ENCODE measurements at places on chromosomes 6 and 20.

GRCh38 chr6:151773382-151773781 lies 34.1 kb upstream of the ESR1 start:
- no peak for DNase-seq

DNA sequence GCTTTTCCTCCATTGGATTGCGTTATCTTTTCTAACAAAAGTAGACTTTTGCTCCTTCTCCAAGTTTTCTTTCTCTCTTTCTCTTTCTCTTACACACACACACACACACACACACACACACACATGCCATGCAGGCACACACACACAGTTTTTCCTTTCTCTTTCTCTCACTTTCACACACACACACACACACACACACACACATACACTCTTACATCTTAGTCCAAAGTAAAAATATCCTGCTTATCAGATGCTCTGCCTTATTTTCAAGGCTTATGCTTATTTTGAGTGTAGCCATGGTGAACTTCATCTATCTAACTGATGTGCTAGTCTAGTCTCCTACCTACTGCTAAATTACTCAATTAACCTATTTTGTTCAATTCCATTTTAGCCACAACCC lies 34.4 kb upstream of the RAB23 start:
- DNase-seq = no peak

- no peak for DNase-seq
These were observed 73.6 kb downstream of the REV3L start for GRCh38 chr6:111409430-111409829.

- DNase-seq = no peak
These were observed 69.2 kb downstream of the TRAM2 start for GRCh38 chr6:52507557-52508260.

DNA sequence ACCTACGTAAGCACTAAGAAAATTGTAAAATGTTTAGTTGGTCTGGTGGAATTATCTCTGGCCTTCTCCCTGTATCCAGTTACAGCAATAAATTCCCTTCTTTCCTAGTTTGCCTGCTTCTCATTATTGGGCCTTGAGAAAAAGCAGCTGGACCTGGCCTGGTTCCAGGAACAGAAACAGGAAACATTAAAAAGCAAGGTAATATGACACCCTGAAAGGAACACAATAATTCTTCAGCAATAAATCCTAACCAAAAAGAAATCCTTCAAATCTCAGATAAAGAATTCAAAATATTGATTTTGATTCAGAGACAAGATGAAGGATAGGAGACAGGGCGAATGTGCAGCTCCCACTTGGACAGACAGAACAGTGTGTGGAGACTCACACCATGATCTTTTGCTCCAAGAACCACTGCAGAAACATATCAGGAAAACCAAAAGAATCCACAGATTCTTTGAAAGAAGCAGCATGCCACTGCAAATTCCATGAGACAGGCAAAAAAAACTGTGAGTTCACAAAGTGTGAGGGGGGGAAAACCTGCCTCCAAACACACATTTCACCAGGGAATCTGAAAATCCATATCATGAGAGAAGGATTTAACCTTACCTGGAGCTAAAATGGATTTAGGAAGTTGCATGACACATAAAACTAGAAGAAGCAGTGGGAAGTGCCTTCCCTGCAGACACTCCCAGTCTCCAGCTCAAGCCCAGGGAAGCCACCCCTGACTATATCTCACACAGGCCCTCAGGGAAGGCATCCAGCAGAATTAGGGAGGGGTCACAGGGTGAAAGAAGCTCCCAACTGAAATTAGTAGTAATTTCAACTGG lies 28.9 kb downstream of the TREM1 start:
- no peak for DNase-seq

- no peak for DNase-seq
These were observed 78.2 kb downstream of the UBE3D start for GRCh38 chr6:82987416-82987815.

GRCh38 chr20:58103517-58103904 lies 124.9 kb downstream of the ANKRD60 start:
- no peak for DNase-seq

DNA sequence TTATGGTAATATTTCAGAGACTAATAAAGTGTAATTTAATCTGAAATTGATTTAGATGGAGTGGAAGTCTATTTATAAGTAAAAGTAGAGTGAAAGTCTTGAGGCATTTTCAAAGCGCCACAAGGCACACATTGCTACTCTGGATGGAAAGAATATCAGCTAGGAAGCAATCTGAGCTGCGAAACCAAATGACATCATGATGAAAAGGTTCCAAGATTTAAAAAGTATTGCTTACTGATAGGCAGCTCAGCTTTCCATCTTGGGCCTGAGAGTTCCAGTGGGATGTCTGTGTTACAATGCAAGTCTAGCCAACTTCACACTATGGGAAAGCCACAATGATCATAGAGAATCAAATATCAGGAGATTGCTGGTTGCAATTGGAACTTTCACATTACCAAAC lies 126.9 kb upstream of the VGLL2 start:
- no peak for DNase-seq

DNA sequence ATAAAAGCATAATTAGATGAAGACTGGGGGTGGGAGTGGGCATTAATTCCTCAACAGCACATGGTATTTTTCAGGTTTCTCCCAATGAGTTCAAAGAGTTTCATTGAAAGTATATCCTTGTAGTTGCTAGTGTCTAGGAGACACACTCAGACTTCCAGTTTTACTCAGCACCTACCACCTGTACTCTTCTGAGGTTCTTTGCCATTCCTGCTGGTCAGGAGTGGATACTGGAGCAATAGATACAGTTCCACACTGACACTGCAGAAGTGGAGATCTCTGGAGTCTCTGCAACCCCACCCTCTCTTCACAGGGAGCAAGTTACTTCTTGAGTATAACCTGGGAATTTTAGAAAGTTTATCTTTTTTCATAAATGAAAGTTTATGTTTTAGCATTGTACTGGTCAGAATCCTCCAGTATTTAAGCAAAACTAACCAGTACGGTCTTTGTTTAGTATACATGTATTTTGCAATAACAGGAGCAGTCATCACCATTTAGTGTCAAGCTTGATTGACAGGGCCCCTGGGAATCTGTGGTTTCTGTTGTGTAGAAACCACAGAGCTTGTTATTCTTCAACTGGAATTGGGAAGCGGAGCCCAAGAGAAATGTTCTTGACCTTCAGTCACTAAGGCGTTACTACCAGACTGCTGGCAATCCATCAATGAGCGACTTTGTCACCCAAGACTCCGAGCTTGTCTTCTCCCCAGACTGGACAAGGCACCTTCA lies 148.1 kb downstream of the ZDHHC14 start:
- DNase-seq = no peak

GRCh38 chr20:23120936-23121750 lies 35.0 kb upstream of the CD93 start:
- DNase-seq = no peak

DNA sequence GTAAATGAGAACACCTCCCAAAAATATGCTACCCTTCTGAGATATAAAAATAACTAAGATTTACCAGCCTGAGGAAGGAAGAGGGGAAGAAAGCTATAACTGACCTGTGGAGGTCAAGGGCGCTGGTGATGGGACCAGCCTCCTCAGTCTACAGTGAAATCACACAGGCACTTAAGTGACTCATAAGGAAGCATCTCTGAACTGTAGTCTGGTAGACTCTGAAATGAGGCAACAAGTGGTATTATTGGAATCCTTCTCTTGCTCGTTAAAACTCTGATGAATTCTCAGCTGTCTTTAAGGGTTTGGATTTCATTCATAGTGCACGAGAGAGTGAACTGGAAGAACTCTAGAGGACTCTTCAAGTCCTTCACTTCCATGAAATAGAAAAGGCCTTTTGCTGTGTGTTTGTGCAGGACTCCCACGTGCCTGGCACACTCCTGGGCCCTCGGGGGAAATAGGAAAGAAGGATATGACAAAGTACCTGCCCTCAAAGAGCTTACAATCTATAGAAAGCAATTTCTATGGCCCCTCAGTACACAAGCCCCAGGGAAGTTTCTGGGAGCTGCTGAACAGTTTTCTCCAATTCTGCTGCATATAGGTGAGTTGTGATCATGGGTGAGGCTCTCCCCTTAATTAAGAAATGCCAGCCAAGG lies 231.8 kb upstream of the RREB1 start:
- DNase-seq = no peak

DNA sequence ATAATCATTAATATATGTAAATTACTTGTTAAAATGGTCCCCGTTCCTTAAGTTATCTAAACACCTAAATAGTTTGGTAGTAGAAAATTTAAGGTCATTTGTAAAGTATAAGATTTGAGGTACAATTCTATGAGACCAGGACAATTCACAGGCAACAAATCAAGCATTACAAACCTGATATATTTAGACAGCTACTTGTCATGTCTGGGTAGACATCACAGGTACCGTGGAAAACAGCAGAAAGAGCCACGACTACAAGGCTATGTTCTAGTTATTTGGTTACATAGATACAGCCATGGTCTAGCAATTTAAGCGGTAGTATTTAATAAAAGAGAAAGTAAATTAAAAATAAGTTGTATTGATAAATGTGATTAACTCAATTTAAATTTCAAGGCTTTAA lies 393.1 kb upstream of the ID4 start:
- DNase-seq = no peak

- no peak for DNase-seq
These were observed 140.2 kb downstream of the PTCHD4 start for GRCh38 chr6:47970826-47971225.

DNA sequence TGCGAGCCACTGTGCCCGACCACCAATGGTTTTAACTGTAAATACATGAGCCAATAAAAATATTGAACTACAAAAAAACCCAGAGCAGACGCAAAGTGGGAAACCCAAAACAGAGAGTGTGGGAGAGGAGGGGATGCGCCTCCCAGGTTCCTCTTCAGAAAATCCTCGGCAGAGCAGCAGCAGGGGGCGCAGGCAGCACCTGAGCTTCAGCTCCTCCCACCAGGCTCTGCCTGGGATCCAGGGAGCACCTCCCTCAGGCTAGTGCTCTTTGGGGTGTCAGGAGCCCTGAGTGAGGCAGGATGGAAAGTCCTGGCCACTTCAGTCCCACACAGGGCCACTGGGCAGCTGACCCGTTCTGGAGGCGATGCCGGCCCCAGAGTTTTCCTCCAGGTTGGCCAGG lies 536.9 kb upstream of the CDH4 start:
- no peak for DNase-seq

- DNase-seq = no peak
These were observed 29.4 kb downstream of the UTRN start for GRCh38 chr6:144314562-144314961.

GRCh38 chr20:11332381-11332780 lies 585.3 kb upstream of the BTBD3 start:
- no peak for DNase-seq

- DNase-seq = no peak
These were observed 203.3 kb upstream of the TAB2 start for GRCh38 chr6:149114167-149114566.

DNA sequence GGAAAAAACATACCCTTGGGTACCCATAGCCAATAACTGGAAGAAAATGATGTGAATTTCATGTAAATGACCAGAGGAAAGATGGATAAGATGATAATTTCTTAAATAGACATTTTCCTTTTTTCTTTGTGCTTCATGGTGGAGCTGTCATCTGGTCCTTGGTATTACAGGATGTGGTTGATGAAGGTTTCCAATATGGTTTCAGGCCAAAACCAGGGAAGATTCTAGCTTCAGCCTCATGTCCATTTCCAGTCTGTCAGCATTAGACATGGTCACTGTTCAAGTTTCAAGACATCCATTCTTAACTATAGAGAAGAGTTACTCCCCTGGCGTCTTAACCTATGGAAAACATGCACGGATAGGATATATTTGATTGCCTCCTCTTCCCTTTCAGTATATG lies 63.6 kb downstream of the SSR1 start:
- no peak for DNase-seq

DNA sequence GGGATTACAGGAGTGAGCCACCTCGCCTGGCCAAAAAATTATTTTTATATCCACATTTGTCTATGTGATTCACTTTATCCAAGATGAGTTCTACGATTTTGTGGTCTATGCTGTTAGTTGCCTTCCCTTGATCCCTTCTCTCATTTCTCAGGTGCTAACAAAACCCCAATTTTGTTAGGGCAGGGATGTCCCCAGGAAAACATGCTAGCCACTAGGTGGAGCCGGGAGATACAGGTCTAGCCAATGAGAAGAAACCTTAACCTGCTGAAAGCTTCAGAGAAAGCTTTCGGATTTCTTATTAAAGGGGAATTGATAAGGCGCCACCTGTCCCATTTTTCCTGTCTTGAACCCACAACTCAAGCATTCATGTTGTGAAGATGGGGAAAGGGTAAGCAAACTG lies 167.4 kb upstream of the OLIG3 start:
- peak; percentile 25 for DNase-seq

GRCh38 chr6:170046791-170047626 lies 243.9 kb downstream of the DLL1 start:
- peak; percentile 70 for DNase-seq

DNA sequence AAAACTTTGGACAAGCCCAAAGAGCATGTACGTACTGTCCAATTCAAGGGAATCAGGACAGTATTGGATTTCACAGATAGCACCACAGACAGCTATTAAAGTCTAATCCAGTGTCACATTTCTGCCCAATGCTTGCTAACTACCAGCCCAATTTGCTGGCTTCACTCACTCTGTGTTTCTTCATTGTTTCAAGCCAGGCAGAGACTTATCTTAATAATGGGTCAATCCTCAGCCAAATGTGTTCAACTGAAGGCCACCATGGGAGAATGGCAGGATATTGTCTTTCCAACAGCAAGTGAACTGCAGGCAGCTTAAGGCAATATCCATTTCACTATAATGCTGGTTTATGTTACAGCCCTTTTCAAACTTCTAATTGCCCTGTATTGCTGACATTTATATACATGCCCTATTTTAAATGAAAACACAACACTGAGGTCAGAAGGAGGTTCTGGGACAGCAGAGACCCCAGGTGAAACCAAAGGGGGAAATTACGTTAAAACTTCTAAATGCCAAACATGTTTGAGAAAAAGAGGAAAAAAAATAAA lies 142.1 kb upstream of the RSPO3 start:
- DNase-seq = no peak

DNA sequence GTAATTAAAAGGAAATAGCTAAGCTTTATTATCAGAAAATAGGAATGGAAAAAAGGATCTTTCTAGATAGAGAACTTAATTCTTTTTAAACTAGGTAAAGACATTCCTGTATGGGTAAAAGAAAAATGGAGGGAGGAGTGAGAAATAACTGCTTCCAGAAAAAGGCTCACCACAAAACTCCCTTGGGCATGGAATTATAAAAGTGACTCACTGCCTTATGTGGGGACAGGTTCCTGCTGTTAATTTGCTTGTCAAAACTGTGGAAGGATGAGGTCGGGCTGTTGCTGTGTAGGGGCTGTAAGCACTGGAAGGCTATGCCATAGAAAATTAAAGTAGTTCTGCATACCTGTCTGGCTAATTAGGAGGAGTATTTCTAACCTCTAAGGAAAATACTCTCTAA lies 158.7 kb downstream of the UBE3D start:
- no peak for DNase-seq

- no peak for DNase-seq
These were observed 84.3 kb downstream of the CTNNBL1 start for GRCh38 chr20:37777988-37778659.

- no peak for DNase-seq
These were observed 6.3 kb upstream of the AHI1 start for GRCh38 chr6:135503703-135504475.
